ENCODE measurements at places on chromosomes 3 and 15. TPM values are rescaled to one million over a fixed set of nuclear protein-coding genes. Genes with fewer than 3 reads are reported as not detected.

DNA sequence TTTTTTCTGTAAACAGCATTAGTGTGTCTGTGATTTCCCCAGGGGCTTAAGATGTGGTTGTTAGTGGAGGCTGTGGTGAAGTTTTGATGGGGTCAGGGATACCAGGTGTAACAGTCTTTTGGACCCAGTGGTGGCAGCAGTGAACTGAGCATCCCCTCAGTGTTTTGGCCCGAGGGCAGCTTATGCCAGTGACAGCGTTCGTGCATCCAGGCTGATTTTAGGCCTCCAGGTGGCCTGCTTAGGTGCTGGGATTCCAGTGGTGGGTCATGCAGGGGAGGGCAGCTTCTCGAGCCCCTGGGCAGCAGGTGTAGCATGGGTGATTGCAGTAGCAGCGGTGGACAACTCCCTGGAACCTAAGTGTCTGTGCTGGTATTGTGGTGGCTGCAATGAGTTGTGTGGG, 29.2 kb downstream of the STT3B start:
- no peak for DNase-seq

Gene SLC15A2
- 4.2 TPM for total RNA-seq

DNA sequence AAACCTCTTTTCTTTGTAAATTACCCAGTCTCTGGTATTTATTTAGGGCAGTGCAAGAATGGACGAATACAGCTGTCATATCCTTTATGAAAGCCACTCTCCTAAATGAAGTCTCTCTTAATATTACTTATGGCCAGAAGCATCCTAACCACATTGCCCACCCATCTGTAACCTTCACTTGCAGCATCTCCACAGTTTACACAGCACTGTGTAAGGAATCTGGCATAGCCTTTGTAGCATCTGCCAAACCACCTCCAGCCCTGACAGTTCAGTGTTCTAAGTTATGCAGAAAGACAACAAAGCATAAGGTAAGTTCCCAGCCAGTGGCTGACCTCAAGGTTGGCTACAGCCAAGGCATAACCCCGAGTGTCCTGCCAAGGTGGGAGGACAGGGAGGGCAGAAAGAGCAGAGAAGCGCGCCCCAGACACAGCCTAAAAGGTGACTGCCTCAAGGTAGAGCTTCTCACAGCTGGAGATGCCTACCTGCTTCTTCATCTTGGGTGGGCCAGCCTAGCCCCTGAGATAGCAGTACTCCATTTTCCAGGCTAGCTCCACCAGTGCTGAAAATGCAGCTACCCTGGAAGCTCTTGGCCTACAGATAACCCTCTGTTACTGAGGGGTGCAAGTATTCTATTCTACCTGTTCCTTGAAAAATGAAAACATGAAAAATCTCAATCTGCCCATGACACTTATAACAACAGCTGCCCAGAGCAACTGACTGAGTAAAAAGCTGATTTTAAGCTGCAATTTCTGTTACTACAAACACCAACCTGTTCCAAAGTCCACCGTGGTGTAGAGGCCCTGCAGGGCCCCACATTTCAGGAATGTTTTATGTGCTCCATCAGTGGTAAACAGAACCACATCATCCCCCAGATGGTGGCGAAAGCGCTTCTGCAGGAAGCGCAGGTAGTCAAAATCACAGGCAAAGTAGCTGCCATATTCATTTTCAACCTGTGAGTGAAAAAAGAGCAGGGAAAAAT, 39.3 kb downstream of the GLB1 start:
- no peak for DNase-seq

- no peak for DNase-seq
These were observed 22.7 kb downstream of the GOLGA6L2 start for GRCh38 chr15:23424111-23424904.

GRCh38 chr15:35698331-35698730, 152.4 kb upstream of the DPH6 start:
- no peak for DNase-seq

Gene THAP10
- 4.5 TPM for total RNA-seq

DNA sequence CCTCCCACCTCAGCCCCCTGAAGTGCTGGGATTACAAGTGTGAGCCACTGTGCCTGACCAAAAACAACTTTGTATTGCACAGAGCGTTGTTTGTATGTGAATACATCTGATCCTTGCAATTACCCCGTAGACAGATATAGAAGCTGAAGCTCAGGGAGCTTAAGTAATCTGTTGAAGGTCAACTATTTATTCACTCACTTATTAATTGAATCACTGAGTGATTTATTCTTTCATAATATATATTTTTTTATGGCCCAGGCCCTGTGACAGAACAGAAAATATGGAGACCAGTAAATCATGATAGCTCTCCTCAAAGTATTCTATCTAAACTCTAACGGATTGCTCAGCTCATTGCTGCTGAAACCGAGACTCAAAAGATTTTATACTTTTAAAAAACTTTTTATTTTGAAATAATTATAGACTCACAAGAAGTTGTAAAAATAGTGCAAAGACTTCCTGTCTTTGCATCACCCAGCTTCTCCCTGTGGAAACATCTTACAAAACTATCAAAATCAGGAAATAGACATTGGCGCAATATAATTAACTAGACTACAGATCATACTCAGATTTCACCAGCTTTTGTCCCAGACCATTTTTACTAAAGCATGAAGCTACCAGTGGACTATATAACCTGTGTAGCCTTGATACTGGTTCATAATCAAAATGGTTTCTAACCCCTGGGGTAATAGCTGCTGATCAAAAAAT, 466.1 kb downstream of the PDCD6IP start:
- DNase-seq: no peak

Measured in progenitor cell of endocrine pancreas (in vitro differentiated cells).